ENCODE measurements at places on chromosomes 7 and 10.

- no peak for DNase-seq
These were observed 62.2 kb upstream of the RNF148 start for GRCh38 chr7:122764902-122765301.

DNA sequence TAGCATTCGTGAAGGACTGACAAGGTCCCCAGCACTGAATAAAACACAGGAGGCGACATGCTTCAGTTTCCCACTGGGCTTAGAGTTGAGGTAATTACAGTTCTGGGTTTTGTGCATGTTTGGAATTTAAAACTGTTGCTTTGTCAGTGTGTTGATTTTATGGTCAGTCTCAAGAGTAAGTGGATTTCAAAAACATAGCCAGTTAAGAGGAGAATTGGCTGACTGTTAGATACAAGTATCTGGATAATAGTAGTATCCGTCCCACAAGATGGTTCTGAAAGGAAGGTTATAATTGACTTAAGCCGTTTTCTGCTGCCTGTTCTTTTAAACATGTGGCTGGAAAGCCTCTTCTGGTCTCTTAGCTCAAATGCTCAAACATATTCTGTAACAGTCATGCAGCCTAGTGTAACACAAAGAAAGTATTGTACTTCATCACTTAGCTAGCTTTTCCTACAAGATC, 170.9 kb downstream of the POLR1F start:
- no peak for DNase-seq

DNA sequence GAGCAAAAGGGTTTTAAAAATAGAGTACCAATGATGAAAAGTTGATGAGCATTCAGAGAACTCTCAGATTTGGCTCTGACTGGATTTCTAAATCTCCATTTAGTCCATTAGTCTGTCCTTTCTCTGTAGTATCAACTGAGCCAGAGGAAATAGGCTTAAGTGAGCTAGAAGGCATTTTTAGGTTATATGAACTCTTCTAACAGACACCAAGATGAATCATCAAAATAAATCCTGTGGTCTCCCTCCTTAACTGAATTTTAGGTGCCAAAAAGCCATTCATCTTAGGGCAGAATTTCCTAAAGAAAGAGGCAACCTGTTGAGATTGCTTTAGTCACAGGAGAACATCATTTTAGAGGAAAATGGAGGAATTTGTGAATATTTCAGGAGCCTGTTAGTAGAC, 305.1 kb downstream of the AUTS2 start:
- DNase-seq = no peak

GRCh38 chr7:131431289-131431688, 103.6 kb downstream of the MKLN1 start:
- DNase-seq = no peak

- DNase-seq = no peak
These were observed 503.0 kb upstream of the FOXK1 start for GRCh38 chr7:4178916-4179687.

- no peak for DNase-seq
These were observed 96.1 kb downstream of the ATE1 start for GRCh38 chr10:121831777-121832176.

DNA sequence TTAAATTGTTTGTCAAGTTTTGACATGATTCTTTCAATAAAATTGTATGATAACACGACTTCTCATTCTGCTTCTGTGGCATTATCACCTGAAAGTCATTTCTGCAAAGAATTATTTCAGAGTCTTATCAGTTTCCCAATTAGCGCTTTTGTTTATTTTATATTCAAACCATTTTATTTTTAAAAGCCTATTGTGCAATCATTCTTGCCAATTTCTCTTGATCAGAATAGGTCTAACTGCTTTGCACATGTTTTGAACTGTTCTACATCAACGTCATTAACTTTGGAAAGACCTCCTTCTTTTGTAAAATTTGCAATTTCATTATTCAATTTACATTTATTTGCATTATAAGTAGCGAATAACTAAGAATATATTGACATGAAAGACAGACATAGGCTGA, 758.1 kb downstream of the CNTNAP2 start:
- no peak for DNase-seq

- peak; percentile 44 for DNase-seq
These were observed 930 bp downstream of the GARIN1A start for GRCh38 chr7:128672927-128673517.

DNA sequence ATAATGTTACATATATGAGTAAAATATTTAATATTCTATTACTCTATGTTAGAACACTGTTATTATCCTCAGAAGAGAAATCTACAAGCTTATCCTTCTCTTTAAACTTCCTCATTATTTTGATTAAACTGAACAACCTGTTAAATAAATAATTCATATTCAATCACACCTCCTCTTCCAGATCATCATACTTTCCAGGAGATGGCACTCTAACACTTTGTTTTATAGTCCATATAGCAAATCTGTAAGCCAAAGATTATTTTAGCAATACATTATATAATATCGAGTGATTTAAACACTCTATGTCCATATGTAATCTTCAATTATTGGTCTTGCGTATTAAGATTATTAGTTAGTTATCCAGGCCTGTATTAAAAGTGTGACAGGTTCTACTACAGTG, 694.1 kb downstream of the ANKRD7 start:
- no peak for DNase-seq

GRCh38 chr10:132120734-132121510, 55.2 kb downstream of the JAKMIP3 start:
- no peak for DNase-seq

- no peak for DNase-seq
These were observed 47.9 kb upstream of the FOXK1 start for GRCh38 chr7:4634166-4634565.

DNA sequence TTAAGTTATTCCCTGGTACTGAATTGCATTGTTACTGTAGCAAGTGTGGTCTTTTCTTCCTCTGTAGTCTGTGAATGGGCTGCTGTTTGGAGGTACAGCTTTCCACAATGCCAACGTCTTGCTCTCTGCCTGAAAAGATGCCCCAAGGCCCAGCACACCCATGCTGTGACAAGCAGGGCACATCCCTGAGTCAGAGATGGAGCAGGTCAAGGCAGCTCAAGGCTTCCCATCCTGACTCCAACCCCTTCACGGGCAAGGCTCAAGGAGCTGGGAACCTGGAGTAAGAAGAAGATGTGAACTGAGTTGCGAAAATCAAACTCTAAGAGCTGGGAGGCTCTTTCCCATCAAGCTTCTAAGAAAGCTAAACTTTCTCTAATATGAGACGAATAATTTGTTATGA, 27.2 kb downstream of the SVIL start:
- no peak for DNase-seq

DNA sequence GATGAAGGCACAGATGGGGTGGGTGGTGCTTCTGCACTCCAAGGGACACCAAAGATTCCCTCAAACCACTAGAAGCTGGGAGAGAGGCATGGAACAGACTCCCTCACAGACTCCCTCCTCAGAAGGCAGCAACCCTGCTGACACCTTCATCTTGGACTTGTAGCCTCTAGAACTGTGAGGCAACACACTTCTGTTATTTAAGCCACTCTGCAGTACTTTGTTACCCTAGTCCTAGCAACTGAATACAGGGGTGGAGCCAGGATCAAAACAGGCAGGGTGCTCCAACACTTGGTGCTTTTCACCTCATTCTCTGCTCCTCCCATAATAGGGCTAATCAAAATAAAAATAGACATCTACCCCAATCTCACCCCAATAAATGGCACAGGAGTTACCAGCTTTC, 2.3 kb upstream of the GSTO1 start:
- DNase-seq = no peak

- DNase-seq = no peak
These were observed 127.1 kb downstream of the KMT2E start for GRCh38 chr7:105141068-105141467.

GRCh38 chr10:77774940-77775391, 137.4 kb upstream of the KCNMA1 start:
- DNase-seq = no peak

GRCh38 chr10:25501912-25502311, 327.1 kb downstream of the GPR158 start:
- DNase-seq = no peak

DNA sequence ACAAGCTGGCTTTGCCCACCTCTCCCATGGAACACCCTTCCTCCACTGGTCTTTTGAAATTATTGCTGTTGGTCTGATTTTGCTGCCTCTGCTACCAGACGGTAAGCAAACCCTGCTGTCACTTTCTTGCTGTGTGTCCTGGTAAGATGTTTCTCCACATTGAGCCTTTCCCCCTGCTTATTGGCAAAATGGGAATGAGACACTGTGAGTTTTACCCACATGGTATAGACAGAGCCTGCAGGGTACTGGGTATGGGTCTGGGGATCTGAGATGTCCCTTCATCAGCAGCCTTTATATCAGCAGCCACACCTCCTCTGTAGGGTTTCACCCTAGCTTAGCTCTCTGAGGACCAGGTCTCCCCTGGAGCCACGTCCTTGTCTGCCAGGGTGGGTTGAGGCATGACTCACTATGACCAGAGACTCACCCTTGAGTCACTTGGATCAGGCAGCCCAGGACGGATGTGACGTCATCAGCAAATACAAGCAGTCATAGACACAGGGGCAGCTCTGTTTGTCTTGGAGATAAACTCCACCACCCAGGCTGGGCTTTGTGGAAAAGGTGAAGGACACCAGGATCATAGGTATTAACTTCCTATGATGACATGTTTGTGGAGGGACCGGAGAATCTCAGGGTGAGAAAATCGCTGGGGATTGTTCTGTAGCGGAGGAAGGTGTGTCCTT, 17.9 kb upstream of the BAIAP2L1 start:
- DNase-seq = peak; percentile 38

GRCh38 chr10:24791084-24791726, 67.5 kb upstream of the ARHGAP21 start:
- DNase-seq = no peak

DNA sequence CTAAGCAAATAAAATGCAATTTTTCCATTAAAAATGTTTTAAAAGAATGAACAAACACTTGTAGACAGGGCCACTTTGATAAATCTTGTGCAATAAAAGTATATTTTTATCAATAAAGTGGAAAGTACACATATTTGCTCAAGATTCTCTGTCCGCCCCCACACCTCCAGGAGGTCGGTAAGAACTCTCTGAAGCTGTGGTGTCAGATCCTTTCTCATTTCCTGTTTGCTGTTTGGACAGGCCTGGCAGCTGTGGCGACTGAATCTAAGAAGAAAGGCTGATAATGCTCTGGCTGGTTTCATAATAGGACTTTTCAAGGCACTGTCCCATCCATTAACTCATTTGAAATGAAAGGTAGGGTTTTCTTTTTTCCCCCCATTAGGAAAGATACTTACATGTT, 15.3 kb upstream of the ASB4 start:
- DNase-seq = no peak

- no peak for DNase-seq
These were observed 25.3 kb downstream of the CROT start for GRCh38 chr7:87370660-87371180.

- no peak for DNase-seq
These were observed 45.1 kb downstream of the SPOCK2 start for GRCh38 chr10:72043016-72043834.

- peak; percentile 58 for DNase-seq
These were observed at the start of gene ICA1 for GRCh38 chr7:8261711-8262695. TSS of gene ICA1 (minus strand) at chr7:8262167. CDS start at chr7:8235926, 26,241 bp downstream.

- DNase-seq = no peak
These were observed 48.4 kb upstream of the ITGB1 start for GRCh38 chr10:33006342-33006887.

Measured in activated T-cell treated with anti-CD3 and anti-CD28 coated beads, Interleukin-2, amount 50 U/mL, for 48 hours (primary cell).